GM06990 (cell line): ENCODE measurements at places on chromosomes 7 and 10.

GRCh38 chr7:157520249-157520648 is 183.4 kb downstream of the DNAJB6 start:
- no peak for DNase-seq

DNA sequence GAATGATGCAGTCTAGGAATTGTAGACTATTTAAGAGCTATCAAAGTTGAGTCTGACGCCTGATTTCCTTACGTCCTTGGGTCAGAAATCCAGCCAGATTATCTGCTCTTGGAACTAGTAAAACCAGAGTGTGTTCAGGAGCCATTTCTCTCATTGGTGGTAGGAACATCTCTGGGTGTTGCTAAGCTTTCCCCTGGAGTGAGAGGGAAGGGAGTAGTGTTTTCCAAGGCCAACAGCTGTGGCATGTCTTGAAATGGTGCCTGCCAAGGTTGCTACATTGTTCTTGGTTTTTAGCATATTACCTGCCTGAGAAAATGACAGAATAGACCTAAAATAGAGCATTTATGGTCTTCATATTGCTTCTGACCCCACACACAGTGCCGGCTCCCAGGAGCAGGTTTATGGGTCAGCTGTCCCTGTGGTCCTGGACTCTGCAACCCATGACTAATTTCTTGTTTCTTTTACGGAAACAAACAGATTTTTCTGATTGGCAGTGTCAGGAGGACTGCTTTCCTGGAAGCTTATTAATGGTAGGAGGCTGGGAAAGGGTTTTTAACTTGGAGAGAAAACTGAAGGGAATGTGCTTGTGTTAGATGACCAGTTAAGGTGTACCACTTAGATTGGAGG is 17.5 kb downstream of the GBF1 start:
- no peak for DNase-seq

- no peak for DNase-seq
Observed at GRCh38 chr10:44376472-44377099, 8.3 kb downstream of the CXCL12 start.

DNA sequence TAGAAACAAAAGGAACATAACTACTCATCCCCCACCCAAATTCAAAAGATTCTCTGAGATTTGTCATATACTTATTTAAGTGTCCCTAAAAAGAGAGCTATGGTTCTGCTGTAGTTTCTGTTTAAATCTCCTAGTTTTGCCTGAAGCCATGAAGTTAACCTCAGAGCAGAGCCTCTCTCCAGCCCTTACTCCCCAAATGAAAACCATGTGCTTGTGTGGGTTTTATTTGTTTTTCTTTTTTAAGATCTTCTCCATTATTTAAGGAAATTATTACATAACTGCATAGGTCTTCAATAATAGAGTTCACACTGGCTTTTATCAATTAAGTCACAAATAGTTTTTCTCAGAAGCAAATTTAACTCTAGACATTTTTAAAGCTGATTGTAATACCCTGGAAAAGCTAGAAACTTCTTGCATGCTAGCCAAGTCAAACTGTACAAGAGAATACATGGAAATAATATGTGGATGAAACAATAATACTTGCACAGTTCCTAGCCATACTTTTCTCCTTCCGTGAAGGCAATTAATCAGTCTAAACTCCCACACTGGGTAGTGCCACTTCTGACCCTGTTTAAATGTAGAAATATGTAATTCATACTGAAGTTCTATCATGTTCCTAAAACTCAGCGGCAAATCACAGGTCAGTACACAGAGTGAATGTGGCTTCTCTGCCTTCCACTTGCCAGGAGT is 579.7 kb downstream of the SUGCT start:
- no peak for DNase-seq

DNA sequence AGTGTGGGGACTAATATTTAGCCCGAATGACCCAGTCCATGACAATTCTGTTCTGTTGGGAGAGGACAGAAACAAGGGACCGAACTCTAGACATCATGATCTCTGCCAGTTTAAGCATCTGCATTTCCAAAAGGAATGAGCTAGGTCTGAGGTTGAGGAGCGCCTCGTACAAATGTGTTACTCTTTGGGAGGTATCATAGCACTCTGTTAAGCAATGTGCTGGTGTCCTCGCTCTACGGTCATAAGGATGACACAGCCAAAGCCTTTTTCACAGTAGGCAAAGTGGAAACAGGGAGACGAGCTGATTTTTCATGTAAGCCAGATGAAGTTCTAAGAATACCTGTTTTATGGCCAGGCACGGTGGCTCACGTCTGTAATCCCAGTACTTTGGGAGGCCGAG is 15.4 kb upstream of the CCDC3 start:
- DNase-seq: no peak

DNA sequence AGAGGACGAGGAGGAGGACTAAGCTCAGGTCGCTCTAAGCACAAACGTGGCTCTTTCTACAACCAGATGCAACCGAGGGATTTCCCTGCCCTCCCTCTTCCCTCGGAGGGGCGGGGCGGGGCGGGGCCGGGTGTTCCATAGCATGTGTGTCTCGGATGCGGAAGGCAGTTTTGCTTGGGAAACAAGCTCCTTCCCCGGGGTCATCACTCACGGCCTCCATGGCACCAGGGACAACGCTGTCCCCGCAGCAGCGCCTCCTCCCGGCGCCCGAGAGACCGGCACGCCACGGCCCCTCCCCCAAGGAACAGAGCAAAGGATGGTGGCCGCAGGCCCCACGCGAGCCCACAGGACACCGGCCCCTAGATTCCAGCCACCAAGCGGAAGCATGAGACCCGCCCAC is 110.5 kb downstream of the PAXIP1 start:
- no peak for DNase-seq

- DNase-seq: no peak
Observed at GRCh38 chr10:119672291-119672690, 21.1 kb downstream of the BAG3 start.

DNA sequence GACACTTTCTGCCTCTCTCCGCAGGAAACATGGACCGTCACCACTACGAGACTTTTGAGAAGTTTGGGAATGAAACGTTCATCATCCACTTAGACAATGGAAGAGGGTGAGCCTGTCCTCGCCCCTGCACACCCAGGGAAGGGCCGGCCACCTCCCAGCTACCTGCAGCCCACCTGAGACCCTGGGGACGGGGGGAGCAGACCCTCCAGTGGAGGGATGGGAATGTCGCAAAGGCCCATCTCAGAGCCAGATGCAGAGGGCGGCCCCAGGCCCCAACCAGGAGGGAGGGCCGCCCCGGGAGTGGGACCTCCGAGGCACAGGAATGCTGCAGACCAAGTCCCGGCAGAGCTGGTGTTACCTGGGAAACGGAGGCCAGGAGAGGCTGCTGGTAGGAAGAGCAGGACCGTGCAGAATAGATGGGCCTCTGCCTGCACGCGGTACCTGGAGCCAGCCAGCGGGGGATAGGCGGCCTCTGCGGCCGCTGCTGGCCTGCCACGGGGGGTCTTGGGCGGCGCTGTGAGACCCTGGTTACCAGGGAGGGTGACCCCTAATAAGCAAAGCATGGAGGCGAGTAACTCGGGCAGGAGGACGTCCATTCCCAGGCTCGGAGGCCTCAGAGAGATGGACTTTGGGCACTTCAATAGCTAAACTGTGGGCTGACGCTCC is 32.9 kb upstream of the FOXL3 start:
- no peak for DNase-seq

- DNase-seq: no peak
Observed at GRCh38 chr7:126222782-126223181, 1030.0 kb downstream of the GRM8 start.

- no peak for DNase-seq
Observed at GRCh38 chr10:34247560-34247959, 567.5 kb downstream of the PARD3 start.
